Stimulated activated memory B cell treated with anti-CD40 and anti-IgM and Interleukin-4, amounts not matched to agents 10 μg/mL and 1 μg/mL and 100 μg/mL, for 72 hours (primary cell): ENCODE measurements at places on chromosomes 16 and 17.

DNA sequence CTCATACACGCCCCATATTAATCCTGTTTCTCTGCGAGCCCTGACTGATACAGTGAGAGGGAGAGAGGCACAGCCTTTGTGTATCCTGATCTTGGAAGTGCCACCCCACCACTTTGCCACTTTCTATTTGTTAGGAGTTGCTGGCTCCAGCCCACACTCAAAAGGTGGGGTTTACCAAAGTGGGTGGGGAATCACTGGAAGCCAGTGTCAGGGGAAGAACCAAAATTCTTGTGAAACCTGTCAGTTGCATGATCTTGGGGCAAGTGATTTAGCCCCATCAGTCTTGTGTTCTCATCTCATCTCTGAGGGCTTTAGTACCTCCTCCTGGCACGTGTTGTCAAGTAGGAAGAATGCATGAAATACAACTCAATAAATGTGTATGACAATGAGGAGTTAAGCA, 119.5 kb downstream of the SOX9 start:
- no peak for ATAC-seq

DNA sequence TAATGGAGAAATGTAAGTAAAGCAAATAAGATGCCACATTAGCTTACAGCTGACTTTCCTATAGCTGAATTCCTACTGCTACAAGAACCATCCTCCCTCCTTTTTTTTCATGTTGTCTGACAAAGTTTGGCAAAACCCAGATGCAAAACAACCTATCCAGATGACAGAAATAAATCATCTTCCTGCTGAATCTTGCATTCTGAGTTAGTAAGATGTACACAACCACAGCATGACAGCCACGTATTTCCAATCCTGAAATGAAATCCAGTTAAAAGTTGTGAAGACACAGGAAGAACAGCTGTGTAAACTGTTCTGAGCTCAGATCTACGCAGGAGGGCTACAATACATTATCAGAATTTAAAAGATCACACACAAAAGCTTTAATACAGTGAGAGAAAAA, 5.1 kb upstream of the DHX33 start:
- ATAC-seq, result no peak

DNA sequence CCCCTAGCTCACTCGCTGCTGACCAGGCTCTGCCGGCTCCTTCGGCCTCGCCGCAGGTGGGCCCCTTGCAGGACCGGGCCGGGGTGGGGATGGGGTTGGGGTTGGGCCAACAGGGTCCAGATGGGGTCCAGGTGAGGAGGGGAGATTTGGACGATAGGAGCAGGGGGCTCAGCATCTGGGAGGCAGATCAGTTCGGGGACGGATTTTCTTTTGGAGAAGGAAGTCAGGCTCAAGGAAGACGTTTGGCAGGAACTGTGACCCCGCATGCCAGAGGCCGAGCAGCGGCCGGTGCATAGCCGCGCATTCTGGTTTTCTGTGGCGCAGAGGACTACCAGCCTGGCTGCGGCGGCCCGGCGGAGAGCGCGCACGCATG, 845 bp upstream of the ALDOA start:
- peak; percentile 2 for ATAC-seq

DNA sequence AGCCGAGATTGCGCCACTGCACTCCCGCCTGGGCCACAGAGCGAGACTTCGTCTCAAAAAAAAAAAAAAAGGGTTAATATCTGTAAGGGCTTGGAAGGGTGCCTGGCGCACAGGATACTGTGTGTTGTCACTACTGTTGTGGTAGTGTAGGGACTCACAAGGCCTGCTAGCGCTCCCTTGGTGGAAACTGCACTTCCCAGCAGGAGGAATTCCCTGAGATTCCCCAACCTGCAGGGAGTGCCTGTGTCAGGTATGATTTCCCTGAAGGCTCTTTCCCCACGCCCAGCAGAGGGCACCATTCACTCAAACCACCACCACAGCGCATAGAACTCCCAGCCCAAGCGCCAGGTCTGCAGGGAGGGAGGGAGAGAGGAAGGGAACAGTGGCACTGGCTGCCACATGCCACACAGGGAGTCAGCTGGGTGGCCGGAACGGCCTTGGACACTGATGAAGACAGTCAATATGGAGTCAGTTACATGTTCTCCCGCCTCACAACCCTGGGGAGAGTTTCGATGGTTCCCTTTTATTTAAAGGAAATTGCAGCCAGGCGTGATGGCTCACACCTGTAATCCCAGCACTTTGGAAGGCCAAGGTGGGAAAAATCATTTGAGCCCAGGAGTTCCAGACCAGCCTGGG, 32.7 kb upstream of the CDH1 start:
- ATAC-seq, result peak; percentile 66

GRCh38 chr16:84648595-84649510, 542 bp downstream of the KLHL36 start:
- peak; percentile 87 for ATAC-seq

DNA sequence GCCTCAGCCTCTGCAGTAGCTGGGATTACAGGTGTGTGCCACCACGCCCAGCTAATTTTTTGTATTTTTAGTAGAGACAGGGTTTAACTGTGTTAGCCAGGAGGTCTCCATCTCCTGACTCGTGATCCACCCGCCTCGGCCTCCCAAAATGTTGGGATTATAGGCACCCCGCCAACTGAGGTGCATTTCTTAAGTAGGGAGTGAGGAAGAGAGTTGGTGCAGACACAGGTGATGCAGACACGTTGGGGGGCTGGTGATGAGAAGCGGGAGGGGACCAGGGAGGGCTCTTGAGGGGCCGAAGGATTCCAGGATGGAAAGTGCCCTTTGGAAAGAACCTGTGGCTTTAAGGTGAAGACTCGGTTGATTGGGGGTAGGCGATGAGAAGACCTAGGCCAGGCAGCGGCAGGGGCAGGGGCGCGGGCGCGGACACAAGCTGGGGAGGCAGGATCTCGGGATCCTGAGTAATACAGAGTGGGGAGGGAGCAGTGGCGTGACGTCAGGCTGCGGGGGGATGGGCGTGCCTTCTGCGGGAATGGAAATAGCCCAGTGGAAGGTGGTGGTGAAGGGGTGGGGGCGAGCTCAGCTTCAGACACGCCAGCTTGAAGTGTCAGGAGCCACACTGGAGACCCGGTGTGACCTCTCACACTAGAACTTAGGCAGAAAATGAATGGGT, 2.5 kb upstream of the ATP6V0C start:
- ATAC-seq, result no peak

DNA sequence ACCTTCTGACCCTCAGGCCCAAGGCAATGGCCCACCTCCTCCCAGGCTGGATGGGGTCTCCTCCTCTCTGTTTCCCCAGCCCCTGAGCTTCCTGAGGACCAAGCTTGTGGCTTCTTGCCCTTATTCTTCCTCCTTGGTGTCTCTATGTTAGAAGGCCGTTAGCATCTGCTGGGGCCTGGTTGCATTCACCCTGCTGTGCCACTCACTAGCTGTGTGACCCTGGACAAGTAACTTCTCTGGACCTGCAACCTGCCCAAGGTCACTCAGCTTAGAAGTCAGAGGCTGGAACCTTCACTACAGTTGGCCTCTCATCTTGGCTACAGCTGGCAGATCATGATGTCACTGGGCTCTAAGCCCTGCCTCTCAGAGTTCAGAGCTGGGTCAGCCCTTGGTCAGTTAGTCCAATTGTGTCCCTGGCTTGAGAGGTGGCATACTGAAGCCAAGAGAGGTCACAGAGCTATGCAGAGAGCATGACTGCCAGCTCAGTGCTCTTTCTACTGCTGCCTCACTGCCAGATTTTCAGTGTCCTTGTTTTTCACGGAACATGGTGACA, 3.0 kb downstream of the MT2A start:
- no peak for ATAC-seq

- no peak for ATAC-seq
These were observed 52.6 kb downstream of the USP22 start for GRCh38 chr17:20989991-20990855.

GRCh38 chr16:31707743-31708335, 165.8 kb upstream of the ZNF267 start:
- ATAC-seq, result no peak

DNA sequence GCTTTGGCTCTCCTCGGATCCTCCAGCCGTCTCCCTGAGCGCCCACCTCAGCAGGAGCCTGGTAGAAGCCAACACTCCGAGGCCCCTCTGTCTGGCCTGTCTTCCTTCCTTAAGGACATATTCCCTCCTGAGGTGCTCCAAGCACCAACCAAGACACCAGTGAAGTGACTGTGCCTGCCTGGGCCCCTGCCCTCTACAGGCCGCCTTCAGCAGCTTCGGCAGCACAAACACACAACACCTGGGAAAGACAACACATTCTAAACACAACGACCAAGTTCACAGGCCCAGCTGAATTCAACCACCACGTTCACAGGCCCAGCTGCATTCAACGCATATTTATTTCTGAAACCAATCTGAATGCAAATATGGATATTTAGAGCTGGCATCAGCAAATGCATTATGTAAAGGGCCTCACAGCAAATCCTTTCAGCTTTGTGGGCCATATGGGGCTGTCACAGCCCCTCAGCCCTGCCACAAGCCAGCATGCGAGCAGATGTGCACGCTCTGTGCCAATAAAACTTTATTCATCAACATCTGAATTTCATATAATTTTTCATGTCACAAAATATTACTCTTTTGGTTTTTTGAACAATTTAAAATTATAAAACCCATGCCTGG, 12.2 kb downstream of the GALNS start:
- ATAC-seq, result no peak

DNA sequence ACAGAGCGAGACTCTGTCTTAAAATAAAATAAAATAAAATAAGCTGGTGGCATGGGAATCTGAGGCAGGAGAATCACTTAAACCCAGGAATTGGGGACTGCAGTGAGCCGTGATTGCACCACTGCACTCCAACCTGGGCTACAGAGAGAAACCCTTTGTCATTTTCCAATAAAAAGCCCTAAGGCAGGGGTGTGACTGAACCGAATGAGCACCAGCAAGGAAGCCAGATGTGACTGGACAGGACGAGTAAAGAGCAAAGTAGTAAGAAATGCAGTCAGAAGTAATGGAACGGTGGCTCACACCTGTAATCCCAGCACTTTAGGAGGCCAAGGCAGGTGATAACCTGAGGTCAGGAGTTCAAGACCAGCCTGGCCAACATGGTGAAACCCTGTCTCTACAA, 3.8 kb upstream of the RPL23 start:
- no peak for ATAC-seq

- ATAC-seq, result no peak
These were observed 81.8 kb upstream of the DOC2B start for GRCh38 chr17:263271-263670.

- peak; percentile 47 for ATAC-seq
These were observed at the start of gene MARCHF10 for GRCh38 chr17:62807812-62808575. Gene MARCHF10, minus strand, starts transcription at chr17:62808314. Its CDS starts 6,579 bp downstream, at chr17:62801735.

- ATAC-seq, result no peak
These were observed 2.0 kb downstream of the HAS3 start for GRCh38 chr16:69107316-69107962.

GRCh38 chr16:27317738-27318391, 4.1 kb downstream of the IL4R start:
- peak; percentile 44 for ATAC-seq

- no peak for ATAC-seq
These were observed 204.9 kb downstream of the PRKCA start for GRCh38 chr17:66507103-66507923.

DNA sequence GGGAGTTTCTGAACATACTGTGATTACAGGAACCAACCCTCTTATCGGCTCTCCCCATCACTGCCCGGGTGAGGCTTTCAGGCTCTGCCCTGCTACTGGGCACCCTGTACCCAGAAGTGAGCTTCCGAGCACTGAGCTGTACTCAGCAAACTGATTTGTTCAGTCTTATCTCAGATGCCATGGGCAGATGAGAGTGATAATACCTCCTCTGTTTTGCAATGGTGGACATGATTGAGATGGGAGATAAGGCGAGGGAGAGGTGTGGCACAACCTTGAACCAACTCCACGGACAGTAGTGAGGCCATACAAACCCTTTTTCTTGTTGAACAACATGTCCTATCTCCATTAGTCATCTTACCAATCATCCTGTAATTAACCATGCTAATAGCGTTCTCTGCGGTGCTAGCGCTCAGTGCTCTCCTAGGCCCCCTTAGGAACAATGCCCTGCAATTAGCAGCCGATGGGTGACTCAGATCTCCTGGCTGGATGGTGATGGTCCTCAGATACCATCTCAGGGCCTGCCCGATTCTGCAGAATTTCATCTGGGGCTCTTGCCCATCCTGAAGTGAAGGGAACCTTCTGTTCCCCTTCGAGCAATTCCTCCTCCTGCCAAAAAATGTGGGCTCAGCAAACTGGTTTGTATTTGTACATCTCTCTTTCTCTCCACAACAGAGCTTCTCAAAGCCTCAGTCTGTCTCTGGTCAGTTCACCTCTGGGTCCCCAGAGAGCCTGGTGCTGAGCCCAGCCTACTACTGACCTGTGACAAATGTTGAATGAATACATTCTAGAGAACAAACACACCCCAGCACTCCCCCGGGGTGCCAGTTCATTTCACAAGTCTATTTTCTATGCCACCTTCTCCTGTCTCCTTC, 139.3 kb upstream of the IRX3 start:
- no peak for ATAC-seq

- peak; percentile 68 for ATAC-seq
These were observed 623 bp downstream of the MBTPS1 start for GRCh38 chr16:84115919-84116719.

- no peak for ATAC-seq
These were observed 188.3 kb upstream of the WSB1 start for GRCh38 chr17:27105636-27106035.

GRCh38 chr17:45146890-45147580, 1.2 kb upstream of the HEXIM1 start:
- ATAC-seq, result peak; percentile 6

- no peak for ATAC-seq
These were observed 27.2 kb upstream of the ST6GALNAC1 start for GRCh38 chr17:76670718-76671122.

DNA sequence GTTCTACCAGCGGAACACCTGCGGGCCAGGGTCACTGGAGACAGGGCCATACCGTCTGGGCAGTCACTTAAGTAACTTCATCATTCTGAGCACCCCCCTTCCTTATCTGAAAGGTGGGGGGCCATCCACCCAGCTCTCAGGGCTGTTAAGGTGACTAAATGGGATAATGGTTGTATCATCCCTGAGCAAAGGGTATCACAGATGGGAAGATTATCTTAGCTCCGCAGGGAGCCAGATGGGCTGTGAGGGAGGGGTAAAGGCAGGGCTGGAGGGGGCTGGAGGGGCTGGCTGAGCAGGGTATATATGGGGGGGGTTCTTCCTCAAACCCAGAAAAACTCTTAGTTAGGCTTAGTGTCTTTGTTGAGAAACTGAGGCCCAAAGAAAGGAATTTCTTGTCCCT, 2.9 kb upstream of the CACNA1G start:
- no peak for ATAC-seq
